ENCODE measurements at places on chromosomes 4 and X.

- no peak for DNase-seq
Measured at GRCh38 chr4:176413171-176413570, 93.4 kb downstream of the SPCS3 start.

GRCh38 chr4:3250438-3250955 is 1.5 kb downstream of the MSANTD1 start:
- no peak for DNase-seq

DNA sequence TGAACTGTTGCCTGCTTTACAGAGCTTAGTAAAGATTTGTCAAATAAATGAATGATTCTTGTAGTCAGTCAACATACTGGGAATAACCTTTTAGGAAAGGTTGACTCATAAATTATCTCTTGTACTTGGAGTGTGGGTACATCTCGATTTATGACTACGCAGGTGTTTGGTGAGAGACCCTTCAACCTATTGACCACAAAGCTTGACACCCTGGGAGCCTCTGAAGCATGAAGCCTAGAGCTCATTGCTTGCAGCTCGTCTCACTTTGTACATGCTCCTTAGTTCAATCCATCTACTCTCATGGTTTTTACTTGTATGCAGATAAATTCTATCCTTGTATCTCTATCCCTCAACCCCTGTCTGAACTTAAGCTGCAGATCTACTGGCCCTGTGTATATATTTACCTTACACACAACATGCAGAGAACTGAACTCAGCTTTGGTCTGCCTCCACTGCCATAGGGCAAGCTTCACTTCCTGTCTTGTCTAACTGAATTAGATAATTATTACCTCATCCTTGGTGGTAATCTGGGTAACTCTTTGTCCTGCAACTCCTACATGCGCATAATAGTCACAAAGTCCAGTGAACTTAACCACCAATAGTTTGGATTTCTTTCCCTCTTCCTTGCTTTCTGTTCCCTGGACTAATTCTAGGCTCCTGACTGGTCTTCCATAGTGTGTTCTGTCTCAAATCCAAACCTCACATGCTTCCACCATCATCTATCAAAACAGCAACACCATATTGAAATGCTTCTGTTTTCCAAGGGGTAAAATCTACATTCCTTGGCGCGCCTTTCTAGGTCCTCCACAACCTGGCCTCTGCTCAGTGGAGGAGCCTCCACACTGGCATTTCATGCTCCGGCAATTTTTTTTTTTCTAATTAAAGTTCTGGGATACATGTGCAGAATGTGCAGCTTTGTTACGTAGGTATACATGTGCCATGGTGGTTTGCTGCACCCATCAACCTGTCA is 32.2 kb upstream of the FAT1 start:
- DNase-seq: no peak

DNA sequence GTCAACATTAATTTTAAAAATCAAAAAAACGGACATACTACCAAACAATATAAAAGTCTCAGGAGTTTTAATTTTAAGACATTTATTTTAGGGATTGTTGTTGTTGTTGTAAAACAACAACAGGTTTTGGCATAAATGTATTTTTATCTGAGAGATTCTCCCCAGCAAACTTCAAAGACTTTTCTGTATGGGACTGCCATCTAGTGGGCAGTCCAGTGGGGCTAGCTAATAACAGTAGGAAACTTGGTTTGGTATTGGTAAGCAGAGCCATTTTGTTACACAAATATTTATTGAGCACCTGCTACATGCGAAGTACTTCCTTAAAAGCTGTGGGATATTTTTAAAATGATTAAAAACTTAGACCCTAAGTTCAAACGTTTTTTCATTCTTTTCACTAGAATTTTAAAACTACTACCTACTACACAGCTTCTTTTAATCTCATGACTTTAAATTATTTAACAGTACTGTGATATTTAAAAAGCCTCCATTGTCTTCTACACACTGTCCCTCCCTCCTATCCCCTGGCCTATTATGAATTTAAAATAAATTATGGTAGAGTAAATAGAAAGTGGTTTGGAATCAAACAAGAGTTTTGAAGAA is 1028.4 kb upstream of the INTU start:
- no peak for DNase-seq

DNA sequence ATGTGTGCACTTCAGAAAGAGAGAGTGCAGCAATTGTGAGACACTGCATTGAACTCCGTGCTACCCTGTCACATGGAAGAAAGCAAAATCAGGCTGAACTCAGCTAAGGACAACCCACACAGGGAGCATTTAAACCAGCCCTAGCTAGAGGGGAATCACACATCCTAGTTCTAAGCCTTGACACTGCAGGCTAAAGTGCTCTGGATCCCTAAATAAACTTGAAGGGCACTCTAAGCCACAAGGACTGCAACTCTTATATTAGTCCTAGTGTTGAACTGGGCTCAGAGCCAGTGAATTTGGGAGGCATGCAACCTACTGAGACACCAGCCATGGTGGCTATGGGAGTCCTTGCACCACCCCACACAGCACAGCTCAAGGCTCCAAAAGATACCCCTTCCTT is 311.9 kb downstream of the OPHN1 start:
- DNase-seq: no peak

GRCh38 chr4:44446801-44447562 is 1.6 kb downstream of the KCTD8 start:
- no peak for DNase-seq

DNA sequence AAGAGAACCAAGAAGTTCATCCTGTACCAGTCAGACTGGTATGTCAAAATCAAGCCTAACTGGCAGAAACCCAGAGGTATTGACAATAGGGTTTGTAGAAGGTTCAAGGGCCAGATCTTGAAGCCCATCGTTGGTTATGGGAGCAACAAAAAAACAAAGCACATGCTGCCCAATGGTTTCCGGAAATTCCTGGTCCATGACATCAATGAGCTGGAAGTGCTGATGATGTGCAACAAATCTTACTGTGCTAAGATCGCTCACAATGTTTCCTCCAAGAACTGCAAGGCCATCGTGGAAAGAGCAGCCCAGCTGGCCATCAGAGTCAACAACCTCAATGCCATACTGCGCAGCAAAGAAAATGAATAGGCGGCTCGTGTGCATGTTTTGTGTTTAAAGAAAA is 172.7 kb upstream of the MED14 start:
- DNase-seq: no peak

- DNase-seq: no peak
Measured at GRCh38 chr4:112185334-112185733, 40.1 kb downstream of the FAM241A start.

DNA sequence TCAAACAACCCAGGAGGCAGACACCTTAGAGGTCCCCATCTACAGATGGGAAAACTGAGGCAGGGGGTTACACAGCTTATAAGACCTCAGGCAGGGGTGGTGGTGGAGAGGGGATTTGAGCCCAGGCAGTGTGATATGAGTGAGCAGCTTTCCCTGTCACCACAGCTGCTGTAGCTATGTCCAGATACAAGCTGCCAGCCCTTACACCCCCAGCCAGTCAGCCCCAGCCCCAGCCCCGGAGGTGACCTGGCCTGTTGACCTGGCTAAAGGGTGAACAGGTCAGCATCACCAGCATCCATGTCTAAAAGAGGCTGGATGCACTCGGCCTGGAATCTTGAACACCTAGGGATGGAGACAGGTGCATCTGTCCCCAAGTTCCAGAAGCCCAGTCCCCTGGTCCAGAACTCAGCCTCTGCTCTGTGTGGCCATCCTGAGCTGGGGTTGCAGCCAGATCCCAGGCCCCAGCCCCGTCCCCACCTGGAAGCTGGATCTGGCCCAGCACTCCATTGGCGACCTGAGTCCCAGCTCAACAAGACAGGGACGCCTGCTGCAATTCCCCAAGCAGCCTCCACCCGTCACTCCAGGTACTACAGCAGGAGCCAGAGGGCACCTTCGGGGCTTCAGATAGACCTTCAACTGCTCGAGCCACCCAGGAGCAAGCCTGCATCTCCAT is 89.5 kb downstream of the JAKMIP1 start:
- DNase-seq: no peak

DNA sequence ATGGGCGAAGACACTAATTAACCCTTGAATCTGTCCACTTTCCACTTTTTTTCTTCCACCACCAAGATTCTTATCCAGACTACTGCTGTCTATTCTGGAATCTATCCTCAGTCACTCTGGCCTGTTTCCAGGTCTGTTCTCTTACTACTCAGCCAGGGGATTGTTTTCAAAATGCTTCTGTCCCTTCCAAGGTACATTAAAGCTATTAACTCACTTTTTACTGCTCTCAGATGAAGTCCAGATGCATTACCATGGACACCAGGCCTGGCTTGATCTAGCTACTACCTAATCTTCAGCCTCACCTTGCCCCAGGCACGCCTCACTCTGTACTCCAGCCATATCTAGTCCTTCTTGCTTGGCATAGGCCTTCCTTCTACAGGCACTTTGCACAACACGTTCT is 66.4 kb downstream of the GALNT7 start:
- no peak for DNase-seq

GRCh38 chr4:157444014-157444413 is 223.5 kb downstream of the GRIA2 start:
- DNase-seq: no peak

DNA sequence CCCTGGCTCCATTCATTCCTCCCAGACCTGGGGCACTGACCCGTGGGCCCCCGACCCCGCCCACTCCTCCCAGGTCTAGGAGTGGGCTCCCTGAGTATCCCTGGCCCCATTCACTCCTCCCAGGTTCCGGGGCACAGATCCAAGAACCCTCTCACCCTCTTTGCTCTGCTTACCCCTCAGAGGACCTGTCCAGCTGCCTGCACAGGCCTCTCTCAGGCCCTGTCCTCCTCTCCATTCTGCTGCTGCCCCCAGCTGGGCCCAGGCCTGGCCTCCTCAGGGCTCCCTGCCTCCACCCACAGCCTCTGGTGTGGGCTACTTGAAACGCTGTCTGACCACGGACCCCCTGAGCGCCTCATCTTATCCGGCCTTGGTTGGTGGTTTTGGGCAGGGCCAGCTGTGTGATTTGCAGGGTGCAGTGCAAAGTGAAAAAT is 217.7 kb upstream of the PSAPL1 start:
- DNase-seq: no peak

GRCh38 chr4:7880683-7881082 is 59.0 kb downstream of the AFAP1 start:
- no peak for DNase-seq

GRCh38 chr4:173038192-173038896 is 130.3 kb upstream of the GALNT7 start:
- DNase-seq: no peak

- DNase-seq: no peak
Measured at GRCh38 chr4:110637408-110638088, 14.7 kb upstream of the PITX2 start.

- DNase-seq: no peak
Measured at GRCh38 chrX:103158317-103158621, 56.6 kb upstream of the BEX4 start.

GRCh38 chr4:31620476-31620875 is 900.3 kb downstream of the PCDH7 start:
- no peak for DNase-seq

- DNase-seq: no peak
Measured at GRCh38 chrX:10722851-10723250, 102.5 kb upstream of the MID1 start.

DNA sequence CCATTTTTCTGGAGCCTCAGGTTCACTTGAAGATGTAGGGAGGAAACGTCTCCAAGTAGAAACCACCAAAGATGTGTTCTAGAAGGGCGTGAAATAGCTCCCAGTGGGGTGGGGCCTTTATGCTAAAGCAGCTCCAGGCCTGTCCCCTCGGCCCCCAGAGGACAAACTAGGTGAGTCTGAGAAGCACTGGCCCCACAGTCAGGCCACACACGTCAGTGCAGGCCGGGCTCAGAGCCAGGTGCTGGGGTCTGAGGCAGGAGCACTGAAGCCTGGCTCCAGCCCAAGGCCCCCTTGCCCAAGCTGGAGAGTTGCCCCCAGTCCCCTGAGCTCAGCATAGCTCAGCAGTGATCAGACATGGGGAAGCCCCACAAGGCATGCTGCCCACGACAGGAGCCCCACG is 95.4 kb upstream of the PSAPL1 start:
- DNase-seq: no peak

DNA sequence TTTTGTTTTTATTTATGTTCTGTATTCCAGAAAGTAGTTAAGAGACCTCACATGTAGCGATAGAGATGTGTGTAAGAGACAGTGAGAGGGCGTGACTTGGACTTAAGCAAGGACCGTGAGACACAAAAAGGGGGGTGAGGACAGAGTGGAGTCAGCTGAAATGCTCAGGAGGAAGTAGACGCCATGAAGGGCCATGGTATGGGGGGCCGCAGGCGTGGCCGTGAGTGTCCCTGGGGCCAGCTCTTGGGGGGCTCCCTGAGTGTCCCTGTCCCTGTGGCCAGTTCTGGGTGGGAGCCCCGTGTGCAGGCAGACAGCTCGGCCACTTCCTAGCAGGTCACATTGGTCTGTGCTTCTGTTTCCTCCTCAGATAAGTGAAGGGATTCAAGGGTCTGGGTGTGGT is 23.0 kb upstream of the MSANTD1 start:
- peak; percentile 51 for DNase-seq

DNA sequence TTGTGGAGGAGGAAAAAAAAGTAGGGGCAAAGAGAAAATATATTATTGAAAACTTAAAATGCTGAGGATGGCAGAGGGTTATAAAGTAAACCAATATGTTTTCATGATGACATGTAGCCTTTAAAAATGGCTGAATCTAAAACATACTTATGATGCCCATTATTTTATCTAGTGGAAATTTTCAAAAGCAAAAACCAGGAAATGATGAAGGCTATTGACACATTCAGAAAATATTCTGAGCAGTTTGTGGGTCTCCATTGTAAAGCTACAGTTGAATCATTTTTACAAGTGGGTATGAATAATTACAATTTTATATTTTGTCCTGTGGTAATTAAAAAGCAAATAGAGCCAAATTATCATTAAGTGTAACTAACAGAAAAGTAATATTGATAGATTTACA is 10.7 kb downstream of the PLS3 start:
- DNase-seq: no peak

GRCh38 chrX:95318882-95319281 is 1365.8 kb upstream of the DIAPH2 start:
- no peak for DNase-seq

GRCh38 chrX:43809463-43809862 is 72.8 kb downstream of the MAOB start:
- DNase-seq: no peak

DNA sequence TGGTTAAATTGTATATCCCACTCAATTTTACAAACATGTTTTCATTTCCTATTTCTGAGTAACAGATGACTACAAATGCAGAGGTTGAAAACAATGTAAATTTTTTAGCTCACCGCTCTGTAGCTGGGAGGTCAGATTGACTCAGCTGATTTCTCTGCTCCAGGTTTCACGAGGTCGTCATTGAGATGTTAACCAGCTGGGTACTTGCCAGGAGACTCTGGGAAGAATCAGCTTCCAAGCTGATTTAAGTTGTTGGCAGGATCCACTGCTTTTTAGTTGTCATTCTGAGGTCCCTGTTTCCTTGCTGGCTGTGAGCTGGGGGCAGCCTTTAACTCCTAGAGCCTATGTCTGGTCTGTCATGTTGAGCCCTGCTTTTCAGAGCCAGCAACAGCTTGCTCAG is 864.3 kb upstream of the AGA start:
- DNase-seq: no peak

GRCh38 chr4:97900229-97900628 is 243.0 kb downstream of the STPG2 start:
- DNase-seq: no peak

- no peak for DNase-seq
Measured at GRCh38 chr4:174686826-174687225, 142.2 kb downstream of the GLRA3 start.

GRCh38 chr4:186666750-186667149 is 56.9 kb downstream of the FAT1 start:
- no peak for DNase-seq

GRCh38 chr4:93791570-93792195 is 36.9 kb upstream of the ATOH1 start:
- DNase-seq: no peak

Data from cardiac septum (tissue), 1 donor.